ENCODE measurements at places on chromosomes 5 and 9.

DNA sequence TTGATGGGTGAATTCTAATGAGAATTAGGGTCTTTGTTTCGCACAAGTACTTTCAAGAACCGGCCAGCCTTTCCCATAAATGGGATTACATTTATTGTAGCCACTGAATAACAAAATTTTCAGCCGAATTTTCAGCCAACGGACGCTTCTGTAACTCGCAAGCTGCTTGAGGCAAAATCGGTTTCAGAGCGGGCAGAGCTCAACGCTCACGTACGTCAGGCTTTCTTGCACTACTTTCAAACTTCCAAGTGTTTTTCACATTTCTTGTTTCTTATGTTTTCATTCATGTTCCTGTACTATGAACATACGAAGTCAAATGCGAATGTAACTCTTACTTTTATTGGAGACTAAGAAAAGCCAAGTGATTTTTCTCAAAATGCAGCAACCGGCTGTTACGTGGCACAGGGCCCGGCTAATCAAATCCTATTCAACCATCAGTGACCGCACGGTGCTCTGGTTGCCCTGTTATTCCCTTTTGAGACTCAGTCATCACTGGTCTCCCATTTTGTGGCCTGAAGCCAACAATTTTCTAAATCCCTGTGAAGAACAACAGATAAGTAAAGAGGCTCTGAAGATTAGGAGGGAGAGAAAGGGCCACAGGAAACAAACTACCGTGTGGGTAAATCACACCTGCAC, 68.5 kb downstream of the SLC28A3 start:
- DNase-seq = no peak

DNA sequence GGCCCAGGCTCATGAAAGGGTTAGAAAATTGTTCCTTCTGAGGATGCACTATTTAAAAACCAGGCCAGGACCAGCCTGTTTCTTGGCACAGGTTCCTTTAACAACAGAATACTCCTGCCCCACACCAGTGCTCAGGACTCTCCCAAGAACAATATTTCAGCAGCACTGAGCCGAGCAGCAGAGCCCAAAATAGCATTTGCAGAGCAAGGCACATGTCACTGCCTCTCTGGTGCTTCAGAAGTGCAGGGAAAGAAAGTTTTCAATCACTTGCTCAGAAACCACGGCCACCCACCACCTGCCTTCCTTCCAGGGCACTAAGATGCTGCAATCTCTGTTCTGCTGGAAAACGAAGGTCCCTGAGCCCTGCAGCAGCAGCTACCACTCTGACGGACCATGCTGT, 77.6 kb downstream of the SIL1 start:
- no peak for DNase-seq

DNA sequence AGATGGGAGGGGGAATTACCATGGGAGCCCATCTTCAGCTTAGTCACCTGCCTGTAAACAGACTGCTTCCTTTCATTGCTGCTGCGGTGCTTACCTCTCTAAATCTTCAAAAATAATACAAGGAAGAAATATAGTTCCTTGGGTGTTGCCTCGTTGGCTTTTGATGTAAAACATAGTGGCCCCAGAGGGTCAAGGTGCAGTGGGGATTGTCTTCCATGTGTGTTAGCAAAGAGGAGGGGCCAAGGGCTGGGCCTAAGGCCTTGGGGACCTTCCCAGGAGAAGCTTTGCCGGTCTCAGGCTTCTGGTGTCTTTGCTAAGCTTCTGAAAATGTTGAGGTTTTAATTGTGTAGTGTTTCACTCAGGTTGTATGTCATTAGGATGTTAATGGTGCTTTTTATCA, 90.0 kb downstream of the PDE8B start:
- DNase-seq = no peak

DNA sequence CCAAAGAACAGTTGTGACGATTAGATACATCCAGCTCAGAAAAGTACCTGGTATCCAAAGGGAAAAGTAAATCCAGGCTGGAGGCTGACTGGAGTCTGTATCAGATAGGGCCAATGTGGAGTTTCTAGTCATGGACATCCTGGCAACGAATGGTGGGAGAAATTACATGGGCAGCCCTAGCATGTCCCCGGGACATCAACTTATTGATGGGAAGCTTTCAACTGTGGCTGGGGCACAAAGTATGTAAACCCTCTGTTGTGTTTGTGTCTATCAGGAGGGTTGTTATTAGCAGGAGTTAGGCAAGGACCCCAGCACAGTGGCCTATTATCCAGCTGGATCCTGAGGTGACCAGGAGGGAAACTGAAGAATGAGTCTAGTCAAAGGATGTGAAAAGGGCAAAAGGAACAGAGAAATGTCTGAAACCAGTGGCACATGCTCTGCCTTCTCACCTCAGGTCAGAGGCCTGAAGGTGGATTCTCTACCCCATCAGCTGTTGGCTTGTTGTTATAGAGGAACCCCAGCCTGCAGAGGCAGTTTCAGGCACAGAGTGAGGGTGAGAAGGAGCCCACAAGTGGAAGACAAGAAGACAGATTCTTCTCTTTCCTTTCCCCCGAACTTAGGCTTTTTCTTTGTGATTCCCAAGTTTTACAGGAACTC, 19.9 kb downstream of the IFNW1 start:
- DNase-seq = no peak

GRCh38 chr5:39176759-39177630, 42.4 kb downstream of the FYB1 start:
- no peak for DNase-seq

- DNase-seq = no peak
Observed at GRCh38 chr5:6487081-6487480, 38.4 kb downstream of the UBE2QL1 start.

DNA sequence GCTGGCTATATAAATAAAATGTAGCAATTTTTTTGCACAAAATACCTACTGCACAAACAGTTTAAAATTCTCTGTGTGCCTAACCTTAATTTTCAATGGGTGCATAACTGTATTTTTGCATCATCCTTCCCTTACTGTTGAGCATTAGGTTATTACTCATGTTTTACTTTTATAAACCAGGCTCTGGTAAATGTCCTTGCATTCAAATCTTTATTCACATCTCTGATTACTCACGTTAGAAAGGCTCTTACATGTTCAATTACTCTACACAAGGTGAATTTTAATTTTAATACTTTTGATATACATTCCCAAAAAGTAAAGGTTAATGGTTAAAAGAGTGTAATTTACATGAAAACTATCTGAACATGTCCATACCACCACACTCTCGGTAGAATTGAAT, 246.1 kb downstream of the PRELID2 start:
- DNase-seq = no peak

DNA sequence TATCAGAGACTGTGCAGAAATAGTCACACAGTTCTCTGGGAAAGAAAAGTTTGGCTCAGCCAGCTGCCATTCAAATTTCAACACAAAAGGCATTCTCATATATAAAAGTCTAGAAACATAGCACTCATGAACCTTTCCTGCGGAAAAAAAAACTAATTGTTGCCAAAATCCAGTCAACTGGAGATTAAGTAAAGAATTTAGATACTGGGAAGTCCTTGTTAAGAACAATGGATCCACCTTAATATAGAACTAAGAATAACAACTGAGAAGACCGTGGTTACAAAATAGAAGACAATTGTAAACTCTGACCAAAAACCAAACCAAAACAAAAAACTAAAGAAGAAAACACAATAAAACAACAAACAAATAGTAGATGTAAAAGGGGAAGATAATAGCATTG, 238.8 kb upstream of the PCSK5 start:
- DNase-seq = no peak

GRCh38 chr9:130630506-130631330, 33.7 kb upstream of the PRDM12 start:
- no peak for DNase-seq

DNA sequence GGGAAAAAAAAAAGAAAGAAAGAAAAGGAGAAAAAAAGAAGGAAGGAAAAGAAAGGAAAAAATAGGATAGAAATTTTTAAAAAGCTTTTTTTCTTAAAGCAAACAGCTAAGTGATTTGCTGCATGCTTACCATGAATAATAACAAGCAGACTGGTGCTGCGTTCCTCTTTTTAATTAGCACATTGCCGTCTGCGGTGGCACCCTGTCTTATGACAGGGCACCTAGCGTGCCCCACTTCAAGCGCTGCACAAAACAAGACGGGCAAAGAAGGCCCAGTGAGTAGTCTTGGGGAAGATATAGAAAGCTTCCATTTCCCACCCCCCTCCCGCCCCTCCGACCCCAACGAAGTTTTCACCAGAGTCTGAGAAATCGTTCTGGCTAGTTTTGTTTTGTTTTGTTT, 513.9 kb downstream of the ZNF608 start:
- DNase-seq = no peak

- DNase-seq = no peak
Observed at GRCh38 chr9:86460216-86461002, 106.2 kb upstream of the TUT7 start.

GRCh38 chr5:39178861-39179260, 40.5 kb downstream of the FYB1 start:
- peak; percentile 24 for DNase-seq

DNA sequence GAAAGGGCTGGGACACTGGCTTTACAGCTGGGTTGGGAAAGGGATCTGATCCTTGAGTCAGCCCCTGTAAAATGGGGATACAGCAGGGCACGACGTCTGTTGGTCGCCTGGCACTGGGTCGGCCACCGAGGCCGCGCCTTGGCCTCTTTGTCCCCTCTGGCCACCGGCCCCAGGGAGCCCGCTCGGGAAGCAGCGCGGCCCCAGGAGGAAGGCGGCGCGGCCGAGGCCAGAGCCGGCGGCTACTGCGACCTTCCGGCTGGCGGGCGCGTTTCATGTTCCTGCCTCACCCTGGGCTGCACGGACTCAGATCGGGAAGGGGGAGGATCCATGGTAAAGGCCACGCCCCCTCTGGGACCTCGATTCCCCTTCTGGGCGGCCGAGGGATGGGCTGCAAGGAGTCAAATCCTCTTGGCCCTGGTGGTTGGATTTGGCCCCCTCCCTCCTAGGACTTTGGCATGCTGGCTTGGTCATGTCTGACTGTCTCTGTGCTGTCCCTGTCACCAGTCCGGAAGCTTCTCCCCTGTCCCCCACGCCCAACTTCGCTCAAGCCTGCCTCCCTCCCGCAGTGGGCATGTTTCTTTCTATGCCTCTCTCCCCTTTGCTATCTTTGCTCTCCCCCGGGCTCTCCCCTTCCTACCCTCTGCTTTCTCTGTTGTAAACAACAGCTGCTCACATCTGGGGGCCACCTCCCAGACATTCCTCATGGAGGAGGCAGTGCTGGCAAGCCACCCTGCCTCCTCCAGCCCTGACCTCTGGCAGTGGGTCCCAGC, 25.8 kb downstream of the FPGS start:
- DNase-seq = no peak

- DNase-seq = no peak
Observed at GRCh38 chr5:126433701-126434100, 10.5 kb downstream of the GRAMD2B start.

- no peak for DNase-seq
Observed at GRCh38 chr5:79330071-79330470, 94.1 kb downstream of the JMY start.

- DNase-seq = no peak
Observed at GRCh38 chr5:36904677-36905076, 28.1 kb downstream of the NIPBL start.

DNA sequence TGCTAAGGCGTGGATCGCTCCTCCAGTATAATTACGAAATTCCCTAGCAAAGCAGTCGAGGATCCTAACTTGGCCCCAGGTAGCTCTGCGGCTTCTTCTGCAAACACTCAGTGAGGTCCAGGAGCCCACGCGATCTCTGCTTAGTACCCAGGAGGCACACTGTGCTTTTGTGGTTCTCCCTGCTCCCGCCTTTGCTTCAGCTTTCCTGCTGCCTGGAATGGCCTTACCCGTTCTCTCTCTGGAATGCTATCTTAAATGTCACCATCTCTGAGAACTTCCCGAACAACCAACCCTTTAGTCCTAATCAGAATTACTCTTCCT, 639 bp downstream of the INVS start:
- DNase-seq = peak; percentile 47

DNA sequence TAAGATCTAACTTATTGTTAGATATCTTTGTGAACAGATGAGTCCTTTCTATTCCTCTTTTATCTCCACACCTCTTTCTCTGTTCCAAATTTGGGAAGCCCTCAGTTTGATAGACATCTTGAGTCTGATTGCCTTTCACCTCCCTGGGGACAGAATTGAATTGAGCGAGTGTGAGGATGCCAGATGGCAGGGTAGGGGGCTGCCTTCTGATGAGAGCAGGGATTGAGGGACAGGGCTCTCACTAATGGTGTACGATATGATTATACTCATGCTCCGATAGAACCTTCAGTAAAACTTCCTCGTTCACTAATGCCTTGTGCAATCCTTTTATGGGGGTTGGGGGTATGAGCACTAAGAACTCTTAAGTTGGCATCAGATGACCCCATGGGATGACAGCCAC, 172.1 kb upstream of the DAP start:
- DNase-seq = no peak

- DNase-seq = no peak
Observed at GRCh38 chr5:3010301-3010952, 258.9 kb upstream of the IRX2 start.

DNA sequence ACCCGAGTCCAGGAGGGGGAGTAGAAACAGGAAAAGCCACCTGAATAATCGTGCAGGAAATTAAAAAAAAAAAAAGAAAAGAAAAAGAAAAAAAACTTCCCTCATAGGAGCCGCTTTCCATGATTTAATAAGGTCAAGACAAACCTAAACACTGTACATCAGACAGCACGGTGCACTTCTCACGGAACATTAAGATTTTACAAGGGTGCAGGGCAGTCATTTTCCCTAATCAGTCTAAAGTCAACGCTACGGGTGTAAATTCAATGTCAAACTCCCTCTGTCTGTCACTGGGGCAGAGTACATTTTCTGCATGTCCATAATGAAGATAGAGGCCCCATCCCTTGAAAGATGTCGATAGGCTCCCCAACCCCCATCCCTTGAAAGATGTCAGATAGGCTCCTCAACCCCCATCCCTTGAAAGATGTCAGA, 139.7 kb downstream of the TSSK1B start:
- no peak for DNase-seq

DNA sequence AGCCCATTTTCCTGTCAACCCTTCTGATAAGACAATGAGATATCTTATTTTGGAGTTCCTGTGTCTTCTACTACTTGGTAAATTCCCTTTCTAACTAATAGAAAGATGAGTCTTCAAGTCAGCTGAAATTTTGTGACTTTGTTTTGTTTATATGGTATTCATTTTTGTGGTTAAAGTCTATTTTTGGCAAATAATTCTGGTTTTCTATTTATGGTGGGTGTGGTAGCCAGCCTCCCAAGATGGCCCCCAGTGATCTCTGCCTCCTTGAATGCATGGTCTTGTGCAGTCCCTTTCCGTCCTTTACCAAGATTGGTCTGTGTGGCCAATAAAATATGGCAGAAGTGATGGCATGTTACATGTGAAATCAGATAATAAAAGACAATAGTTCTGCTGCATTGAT, 91.5 kb downstream of the NR3C1 start:
- DNase-seq = no peak

GRCh38 chr5:157306081-157306480, 40.2 kb downstream of the CYFIP2 start:
- no peak for DNase-seq
